ENCODE measurements at places on chromosomes 16 and 17.

GRCh38 chr16:74607310-74607961 lies 522 bp upstream of the GLG1 start:
- DNase-seq, result no peak

DNA sequence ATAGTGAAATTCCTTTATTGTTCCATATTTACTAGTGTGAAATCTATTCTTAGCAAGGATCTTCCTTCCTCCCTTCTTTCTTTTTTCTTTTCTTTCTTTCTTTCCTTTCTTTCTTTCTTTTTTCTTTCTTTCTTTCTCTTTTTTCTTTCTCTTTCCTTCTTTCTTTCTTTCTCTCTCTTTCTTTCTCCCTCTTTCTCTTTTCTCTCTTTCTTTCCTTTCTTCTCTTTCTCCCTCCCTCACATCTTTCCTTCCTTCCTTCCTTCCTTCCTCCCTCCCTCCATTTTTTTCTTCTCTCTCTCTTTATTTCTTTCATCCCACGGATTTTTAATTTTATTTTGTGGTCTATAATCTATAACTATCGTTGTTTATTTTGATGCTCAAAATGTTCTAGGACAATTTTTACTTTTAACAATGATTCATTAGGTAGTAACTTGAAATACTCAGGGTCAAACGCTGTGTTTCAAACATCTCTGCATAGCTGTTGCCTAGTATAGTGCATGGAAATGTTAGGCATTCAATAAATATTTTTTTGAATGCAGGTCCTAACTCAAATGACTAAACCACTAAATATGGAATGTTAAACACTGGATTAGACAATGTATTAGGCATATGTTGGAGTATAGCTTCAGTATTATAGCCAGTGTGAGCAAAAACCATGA lies 178.3 kb downstream of the MAP2K6 start:
- DNase-seq, result no peak

GRCh38 chr17:49836111-49837030 lies 11.5 kb downstream of the TAC4 start:
- peak; percentile 33 for DNase-seq

DNA sequence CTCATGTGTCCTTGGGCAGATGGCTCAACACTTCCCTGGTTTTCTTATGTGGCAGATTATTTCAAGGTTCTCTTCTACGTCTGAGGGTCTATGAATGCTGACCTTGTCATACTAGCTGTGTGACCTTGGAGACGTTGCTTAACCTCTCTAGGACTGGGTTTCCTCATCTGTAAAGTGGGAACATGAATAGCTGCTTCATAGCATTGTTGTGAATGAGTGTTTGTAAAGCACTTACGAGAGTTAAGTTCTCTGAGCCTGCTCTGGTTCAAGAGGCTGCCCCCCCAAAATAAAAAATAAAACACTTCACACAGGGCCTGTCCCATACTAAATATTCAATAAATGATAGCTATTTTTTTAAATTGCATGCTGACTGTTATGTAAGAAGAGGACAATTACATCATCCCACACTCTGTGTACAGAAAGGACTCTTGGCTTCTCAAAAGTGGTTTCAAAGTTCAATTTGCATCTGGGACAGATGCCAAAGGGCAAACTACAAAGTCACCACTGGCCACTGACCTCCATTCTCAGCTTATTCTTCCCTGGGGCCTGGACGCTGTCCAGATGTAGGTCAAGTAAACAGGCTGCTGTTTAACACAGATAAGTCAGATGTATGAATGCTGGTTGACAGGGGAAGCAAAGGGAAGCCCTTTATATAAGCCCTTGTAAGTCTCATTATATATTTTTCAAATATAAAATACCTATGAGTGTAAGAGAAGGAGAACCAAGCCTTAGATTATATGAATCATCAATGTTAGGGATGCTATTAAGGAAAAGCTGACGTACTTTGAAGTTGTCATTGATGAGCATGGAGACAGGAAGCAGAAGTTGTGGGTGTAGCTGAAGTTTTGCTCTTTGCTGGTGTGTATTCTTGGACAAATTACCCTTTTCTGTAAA lies 15.4 kb upstream of the NDEL1 start:
- DNase-seq, result peak; percentile 9

GRCh38 chr17:55898195-55898594 lies 147.3 kb downstream of the PCTP start:
- no peak for DNase-seq

GRCh38 chr16:53291757-53292392 lies 142.4 kb upstream of the RBL2 start:
- no peak for DNase-seq

GRCh38 chr16:88661468-88661867 lies 1.4 kb downstream of the MVD start:
- DNase-seq, result peak; percentile 20

GRCh38 chr17:32570081-32570396 lies 83.2 kb downstream of the CDK5R1 start:
- DNase-seq, result no peak

- DNase-seq, result no peak
Measured at GRCh38 chr17:48611681-48612455, 1.1 kb upstream of the HOXB7 start.

- DNase-seq, result peak; percentile 82
Measured at GRCh38 chr17:50763716-50764475, 3.4 kb downstream of the ANKRD40CL start.

GRCh38 chr16:86898386-86898785 lies 320.0 kb downstream of the FOXL1 start:
- DNase-seq, result no peak

GRCh38 chr17:64202683-64203344 lies 60.2 kb downstream of the TEX2 start:
- peak; percentile 81 for DNase-seq

- DNase-seq, result no peak
Measured at GRCh38 chr16:1794221-1794871, 841 bp upstream of the IGFALS start.

DNA sequence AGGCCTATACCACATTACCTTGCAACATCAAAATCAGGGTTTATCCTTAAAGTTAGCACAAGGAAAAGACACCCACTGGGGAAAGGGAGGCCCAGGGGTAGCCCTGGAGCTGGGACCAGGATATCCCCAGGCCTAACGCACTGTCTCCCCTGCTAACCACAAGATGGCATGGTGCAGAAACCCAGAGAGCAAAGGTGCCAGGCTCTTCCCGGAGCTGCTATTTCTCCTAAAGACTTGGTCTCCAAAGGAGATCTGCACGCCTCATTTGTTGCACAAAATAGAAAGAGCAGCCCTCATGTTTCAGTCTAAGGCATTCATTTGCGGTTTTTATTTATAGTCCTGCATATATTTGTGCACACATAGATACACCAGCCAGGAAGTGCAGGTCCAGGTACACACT lies 408.6 kb downstream of the SOX9 start:
- DNase-seq, result no peak

All from G401 (cell line).